Activated T-cell treated with anti-CD3 and anti-CD28 coated beads for 24 hours (primary cell): ENCODE measurements at places on chromosomes 12 and 14.

- DNase-seq, result no peak
Measured at GRCh38 chr12:96006727-96007126, 10.6 kb upstream of the HAL start.

DNA sequence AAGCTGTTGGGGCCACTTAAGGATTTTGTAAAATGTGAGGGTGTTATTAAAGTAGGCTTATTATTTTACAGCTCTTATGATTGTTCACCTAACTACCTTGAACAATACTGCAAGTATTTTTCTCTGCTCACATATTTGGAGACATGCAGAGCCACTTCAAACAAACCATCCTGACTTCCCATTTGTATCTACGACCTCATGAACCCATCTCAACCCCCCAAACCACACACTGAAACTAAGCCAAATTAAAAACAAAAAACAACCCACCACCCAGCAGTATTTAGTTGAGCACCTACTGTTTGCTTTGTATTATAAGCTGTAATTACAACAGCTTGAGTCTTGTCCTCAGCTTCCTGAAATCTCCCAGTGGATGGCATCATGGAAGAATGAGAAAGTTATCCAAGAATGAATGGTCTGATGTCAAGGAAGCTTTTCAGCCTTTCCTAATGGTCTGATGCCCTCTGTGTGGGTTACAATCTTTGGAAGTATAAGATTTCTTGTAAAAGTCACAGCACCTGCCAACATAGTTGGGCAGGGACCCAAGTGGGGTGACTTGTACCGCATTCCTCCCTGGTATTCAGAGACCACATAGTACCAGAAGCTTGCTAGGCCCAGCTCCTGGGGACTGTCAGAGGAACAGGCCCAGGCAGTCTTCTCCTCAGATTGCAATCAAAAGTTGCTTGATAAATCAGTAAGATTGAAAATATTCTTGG lies 416.6 kb downstream of the ZFP36L1 start:
- no peak for DNase-seq

DNA sequence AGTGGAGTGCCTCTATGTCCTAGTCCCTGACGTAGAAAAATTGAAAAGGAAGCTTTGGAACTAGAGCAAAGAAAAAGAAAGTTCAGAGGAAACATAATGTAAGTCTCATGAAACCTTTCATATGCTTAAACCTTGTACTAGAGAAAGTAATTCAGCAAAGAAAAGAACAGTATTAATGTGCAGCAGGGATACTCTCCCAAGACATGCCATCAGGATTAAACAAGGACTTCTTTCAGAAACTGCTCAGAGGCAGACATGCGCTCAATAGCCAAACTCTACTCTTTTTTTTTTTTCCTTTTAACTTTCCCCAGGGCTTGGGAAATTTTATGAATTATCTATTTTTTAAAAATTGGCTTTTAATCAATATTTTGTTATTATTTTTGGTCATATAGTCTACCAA lies 7.1 kb upstream of the ASB8 start:
- DNase-seq, result no peak

- peak; percentile 81 for DNase-seq
Measured at GRCh38 chr12:28190321-28191050, at the start of gene CCDC91. CCDC91 (plus strand) TSS chr12:28190456; CDS start chr12:28257216, 66,760 bp downstream.

DNA sequence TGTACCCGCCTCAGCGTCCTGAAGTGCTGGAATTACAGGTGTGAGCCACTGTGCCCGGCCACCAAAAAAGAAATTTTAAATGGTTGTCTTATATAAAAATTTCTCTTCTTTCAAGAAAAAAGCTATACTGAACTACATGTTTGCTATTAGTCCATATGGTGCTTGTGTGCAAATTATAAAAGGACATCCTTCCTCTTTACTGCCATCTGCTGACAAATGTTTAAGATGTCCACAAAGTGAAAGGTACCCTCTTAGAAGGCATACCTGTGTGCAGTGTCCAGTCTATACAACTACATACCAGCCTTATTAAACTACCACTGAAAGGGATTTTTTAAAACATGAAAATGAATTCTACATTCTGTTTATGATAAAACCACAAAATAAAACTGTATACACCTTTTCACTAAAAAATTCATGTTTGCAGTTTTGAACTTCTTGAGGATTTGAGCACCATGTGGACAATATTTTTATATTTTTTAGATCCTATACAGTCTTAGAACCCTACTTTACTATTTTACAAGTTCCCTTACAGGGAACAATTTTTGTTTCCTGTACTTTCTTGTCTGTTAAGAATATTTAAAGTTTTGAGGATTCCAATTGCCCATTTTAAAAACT lies 32.8 kb upstream of the TOMM20L start:
- no peak for DNase-seq

DNA sequence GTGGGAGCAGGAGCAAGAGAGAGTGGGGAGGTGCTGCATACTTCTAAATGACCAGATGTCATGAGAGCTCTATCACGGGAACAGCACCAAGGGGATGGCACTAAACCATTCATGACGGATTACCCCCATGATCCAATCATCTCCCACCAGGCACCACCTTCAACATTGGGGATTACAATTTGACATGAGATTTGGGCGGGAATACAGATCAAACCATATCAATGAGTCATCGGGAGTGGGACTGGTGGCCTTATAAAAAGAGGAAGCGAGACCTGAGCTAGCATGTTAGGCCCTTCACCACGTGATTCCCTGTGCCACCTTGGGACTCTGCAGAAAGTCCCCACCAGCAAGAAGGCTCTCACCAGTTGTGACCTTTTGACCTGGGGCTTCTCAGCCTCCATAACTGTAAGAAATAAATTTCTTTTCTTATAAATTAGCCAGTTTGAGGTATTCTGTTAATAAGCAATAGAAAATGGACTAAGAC lies 28.7 kb downstream of the COX8C start:
- DNase-seq, result no peak

- no peak for DNase-seq
Measured at GRCh38 chr14:29016050-29016900, 249.7 kb downstream of the FOXG1 start.

GRCh38 chr14:103139132-103140025 lies 16.1 kb downstream of the TNFAIP2 start:
- no peak for DNase-seq

DNA sequence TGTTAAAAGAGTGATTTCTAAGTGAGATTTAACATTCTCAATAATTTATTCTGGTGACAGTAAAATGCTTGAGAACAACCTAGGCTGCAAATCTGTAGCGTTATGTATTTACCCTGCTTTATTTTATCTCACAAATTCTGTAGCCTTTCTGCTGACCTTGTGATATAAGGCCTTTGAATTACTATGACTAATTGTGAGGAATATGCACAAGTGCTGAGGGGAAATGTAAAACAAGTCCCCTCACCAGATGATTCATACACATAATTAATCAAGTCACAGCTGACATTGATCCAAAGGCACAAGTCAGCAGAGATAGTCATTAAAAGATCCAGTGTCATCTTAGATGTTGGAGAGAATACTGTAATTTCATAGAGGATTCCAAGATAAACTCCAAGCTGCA lies 992.7 kb upstream of the USP15 start:
- no peak for DNase-seq

DNA sequence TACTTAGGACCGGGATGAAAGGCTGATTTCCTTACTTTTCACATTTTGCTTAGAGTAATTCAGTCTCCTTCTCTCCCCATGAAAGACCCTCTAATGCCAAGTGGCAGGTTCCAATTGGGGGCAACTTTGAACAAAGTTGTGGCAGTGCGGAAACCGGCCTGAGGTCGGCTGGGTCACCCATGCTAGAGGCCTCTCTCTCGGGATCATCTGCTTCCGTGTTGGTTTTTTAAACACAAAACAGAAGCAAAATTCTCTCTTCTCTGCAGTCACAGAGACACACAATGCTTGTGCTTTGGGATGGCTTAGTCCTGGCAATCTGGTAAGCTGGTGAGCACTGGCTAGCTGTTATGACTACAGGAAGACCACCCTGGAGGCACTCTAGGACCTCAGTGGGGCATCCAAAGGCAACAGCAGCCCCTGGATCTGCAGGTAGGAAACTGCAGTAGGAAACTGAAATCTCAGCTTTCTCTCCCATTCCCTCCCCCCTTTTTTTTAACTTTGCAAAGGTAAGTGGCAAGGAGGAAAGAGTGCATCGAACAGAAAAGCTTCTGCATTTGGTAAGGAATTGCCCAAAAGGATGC lies 102.1 kb downstream of the BCL11B start:
- DNase-seq, result no peak

DNA sequence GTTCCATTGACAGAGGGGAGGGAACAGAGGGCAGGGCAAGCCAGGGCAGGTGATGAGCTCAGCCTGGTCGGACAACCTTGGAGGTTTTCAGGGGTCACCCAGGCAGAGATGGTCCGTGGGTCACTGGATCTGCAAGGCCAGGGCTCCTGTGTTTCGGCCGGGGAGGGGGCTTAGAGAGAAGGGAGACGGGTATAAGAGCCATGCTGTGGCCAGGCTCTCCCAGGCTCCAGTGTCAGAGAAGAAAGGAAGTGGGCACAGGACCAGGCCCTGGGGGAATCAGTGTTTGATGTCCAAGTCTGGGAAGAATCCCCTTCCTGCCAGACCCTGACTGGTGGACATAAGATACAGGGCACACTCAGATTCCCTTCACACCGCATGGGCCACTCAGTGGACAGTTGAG lies 36.9 kb downstream of the DIO3 start:
- DNase-seq, result no peak

DNA sequence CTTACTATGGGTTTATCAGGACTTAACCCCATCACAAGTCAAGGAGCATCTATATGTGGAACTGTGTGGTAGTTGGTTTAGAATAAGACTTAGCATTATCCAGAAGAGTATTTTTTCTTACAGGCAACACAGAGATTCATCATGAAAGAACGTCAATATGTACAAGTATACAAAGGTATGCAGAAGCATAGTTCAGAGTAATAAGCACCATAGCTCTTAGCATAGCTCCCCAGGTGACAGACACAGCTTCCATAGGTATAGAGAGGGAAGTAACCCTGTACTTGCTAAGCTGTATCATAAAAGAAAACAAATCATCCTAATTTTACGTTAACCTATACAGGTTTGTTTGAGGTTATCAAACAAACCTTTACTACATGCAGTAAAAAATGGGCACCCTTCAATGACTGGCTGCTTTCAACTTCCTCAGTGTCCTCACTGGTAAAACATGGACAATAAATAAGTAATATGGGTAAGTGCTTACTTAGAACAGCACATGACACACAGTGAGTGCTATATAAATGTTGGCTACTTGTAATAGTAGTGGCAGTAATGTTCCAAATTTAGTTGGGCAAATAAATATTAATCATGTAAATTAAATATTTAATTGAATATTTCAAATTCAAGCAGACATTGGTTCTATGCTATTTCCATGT lies 50.9 kb downstream of the PTPN21 start:
- no peak for DNase-seq

- no peak for DNase-seq
Measured at GRCh38 chr12:124736115-124737039, 127.3 kb downstream of the SCARB1 start.

- no peak for DNase-seq
Measured at GRCh38 chr12:12819752-12820311, 6.7 kb downstream of the DDX47 start.

DNA sequence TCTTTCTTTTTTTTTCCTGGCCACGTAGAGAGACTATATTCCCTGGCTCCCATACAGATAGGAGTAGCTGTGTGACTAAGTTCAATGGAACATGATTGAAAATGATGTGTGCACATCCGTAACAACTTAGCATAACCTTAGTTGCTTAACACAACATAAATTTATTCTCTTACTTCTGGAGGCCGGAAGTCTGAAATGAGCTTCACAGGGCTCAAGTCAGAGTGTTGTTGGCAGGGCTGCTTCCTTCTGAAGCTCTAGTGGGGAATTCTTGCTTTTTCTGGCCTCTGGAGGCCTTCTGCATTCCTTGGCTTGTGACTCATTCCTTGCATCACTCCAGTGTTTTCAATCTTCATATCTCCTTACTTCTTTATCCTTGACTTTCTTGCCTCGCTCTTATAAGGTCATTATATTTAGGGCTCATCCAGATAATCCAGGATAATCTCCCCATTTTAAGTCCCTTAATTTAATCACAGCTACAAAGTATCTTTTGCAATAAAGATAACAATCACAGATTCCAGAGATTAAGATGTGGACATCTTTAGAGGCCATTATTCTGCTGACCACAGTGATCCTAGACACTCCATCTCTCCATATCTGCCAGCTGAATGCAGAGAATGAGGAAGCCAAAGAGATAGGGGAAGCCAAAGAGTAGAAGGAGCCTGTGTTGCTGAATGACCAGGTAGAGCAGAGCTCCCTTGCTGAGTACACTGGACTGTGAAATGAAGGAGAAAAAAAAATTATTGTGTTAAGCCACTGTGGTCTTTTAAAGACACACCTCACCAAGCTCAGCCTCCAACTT lies 21.0 kb upstream of the SNX6 start:
- DNase-seq, result no peak

DNA sequence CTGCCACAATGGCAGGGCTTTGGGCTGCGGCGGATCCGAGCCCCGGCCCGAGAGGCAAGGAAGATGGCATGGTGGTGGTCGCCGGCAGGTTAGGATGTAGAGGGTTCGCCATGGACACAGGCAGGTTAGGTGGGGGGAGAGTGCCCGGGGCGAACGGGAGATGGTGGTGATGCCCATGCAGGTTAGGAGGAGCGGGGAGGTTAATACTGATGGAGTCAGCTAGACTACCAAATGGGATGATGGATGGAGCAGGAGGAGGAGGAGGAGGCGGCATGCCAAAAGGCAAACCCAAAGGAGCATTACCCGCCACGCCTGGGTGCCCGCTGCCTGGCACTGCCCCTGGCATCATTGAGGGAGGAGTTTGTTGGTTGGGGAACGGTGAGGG lies 6.2 kb downstream of the MYL6 start:
- DNase-seq, result no peak

DNA sequence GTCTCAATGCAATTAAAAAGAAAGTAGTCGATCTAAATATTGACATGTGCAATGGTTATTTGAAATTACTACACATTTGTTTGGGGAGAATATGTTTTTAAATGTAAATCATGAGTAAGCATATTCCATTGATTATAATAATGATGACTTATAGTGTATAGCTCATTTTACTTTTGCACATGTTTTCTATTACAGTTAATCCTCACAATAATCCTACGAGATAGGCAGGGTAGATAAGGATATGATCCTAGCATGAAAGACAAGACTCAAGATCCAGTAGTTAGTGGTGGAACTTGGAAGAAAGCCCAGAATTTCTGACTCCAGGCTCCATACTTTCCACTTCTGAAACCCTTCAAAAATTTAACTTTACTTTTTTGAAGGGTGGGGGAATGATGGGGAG lies 94.0 kb downstream of the NAV3 start:
- no peak for DNase-seq
